ENCODE measurements at places on chromosomes 11 and 22. TPM values are rescaled to one million over a fixed set of nuclear protein-coding genes. Genes with fewer than 3 reads are reported as not detected.
A peak's percentile ranks its signal among the peaks of the same experiment; 100 is the strongest.

The GGTLC3 gene
- total RNA-seq: not detected

DNA sequence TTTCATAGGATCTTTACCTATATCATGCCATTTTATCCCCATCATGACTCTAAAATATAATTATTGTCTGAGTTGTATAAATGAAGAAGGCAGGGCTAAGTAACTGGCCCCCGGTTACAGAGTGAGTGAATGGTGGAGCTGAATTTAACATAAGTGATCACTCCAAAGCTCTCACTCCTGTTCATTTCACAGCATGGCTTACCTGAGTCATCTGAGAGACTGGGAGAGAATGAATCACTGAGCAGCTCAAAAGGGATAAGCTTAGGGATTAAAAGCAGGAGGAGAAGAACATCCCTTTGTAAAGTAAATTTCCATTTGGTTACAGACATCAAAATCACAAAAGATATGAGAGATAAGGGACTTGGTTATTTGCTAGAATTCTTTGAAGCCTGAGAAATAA, 294.0 kb upstream of the CTSC start:
- DNase-seq: no peak

DNA sequence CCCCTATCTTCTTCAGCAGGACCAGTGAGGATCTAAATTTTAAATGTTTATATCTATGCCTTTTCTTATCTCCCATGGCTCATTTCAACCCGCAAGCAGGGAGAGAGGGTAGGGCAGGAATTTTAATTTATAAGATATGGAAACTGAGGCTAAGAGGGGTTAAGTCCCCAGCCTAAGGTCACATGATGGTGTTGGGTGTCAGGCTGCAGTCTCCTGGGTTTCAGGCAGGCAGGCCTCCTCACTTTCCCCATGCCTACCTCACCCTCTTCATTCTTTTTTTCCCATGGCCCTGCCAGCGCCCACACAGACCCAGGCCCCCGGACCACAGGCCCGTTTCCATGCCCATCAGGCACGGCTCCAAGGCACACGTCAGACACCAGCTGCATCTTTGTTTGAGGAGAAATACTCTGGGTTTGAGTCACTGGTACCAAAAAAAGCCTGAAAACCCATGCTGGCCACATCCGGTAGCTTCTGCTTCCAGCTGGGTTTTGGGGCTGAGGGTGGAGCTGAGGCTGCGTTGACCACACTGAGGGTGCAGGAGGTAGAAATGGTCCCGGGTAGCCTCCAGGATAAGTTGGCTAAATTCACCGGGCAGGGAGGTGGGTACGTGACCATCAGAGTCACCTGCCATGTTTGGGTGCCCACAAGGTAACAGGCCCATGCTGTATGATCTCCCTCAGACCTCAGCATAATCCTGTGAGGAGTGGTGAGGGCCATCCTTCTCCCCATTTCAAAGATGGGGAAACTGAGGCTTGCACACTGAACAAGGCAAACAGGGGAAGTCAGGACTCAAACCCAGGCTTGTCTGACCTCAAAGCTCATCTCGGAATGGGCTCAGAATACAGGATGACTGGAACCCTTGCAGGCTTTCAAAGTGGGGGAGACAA, 7.5 kb downstream of the CRYBB1 start:
- DNase-seq: peak; percentile 74

GRCh38 chr11:85752890-85753581, 57.9 kb downstream of the SYTL2 start:
- no peak for DNase-seq

The TRIM29 gene
- 2.8 TPM for total RNA-seq

Data from H4 (cell line).